ENCODE measurements at places on chromosomes 12 and 14.

DNA sequence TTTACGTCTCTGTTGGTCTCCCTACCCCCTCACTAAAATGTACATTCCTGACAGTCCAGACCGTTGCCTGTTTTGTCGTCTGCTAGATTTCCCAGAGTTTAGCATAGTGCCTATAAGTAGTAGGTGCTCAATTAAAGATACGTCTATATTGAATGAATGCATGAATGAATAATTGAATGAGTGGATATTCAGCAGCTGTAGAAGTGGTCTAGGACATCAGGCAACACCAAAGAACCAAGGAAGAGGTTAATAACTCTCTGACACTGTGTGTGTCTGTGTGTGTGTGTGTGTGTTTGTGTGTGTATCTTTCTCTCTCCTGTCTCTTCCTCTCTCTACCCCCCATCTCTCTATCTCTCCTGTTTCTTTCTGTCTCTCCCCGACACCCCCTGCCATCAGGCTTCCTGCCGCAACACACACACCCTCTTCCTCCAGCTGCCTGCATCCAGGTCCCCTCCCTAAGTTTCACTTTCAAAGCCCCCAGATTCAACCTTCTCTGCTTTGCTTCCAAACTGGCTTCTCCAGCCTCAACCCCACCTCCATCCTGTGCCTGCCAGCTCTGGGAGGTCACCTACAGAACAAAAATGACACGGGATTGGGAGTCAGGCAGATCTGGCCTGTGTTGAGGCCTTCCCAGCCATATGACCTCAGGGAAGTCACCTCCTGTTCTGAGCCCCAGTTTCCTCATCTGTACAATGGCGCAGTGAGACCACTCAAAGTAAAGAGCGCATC, 119.9 kb upstream of the NCOR2 start:
- DNase-seq: no peak

GRCh38 chr12:113469949-113470743, 1.5 kb downstream of the LHX5 start:
- no peak for DNase-seq

DNA sequence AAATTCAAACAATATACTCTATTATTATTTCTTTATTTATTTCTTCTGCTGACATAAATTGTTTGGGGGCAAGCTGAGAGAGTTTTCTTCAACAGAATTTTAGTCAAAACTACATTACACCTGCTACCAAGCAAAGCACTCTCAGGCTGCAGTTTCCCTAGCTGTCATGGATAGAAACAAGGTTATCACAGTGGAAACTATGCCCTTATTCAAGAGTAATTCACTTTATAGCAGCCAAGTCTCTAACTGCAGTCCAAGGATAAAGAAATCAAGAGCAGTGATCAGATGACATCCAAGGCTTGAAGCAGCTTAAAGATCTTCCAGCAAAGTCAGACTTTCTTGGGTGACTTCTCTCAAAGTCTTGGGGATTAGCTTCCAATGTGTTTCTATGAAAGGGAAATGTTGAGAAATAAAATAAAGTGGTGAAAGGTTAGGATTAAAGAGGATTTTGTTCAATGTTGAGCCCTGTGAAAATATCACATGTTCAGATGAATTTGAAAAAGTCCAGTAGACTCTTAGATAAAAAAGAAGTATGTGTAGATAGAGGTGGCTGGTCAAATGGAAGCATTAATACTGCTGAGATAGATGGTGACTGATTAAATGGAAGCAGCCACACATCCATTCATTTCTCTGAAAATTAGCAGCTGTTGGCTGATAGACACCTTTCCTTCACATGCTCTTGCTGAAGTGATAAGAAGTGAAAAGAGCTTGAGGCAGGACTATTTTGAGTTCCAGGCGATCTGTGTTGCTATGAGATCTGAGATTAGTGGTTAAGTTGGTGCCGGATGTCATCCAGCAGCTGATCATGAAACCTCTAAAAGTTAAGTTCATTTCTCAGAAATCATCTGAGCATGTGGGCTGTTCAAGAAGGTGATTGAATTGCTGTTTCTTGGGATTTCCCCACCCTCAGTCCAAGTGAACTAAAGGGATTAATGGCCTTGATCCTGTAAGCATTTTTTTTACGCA, 257.8 kb upstream of the BTG1 start:
- DNase-seq: no peak

GRCh38 chr14:23829736-23830471, 123.7 kb upstream of the DHRS4 start:
- peak; percentile 80 for DNase-seq

- no peak for DNase-seq
These were observed 22.3 kb downstream of the PLEKHG3 start for GRCh38 chr14:64726585-64726890.

GRCh38 chr12:124573839-124574786, 6.7 kb upstream of the NCOR2 start:
- DNase-seq: no peak

- no peak for DNase-seq
These were observed 28.5 kb upstream of the PWP1 start for GRCh38 chr12:107657133-107657532.

DNA sequence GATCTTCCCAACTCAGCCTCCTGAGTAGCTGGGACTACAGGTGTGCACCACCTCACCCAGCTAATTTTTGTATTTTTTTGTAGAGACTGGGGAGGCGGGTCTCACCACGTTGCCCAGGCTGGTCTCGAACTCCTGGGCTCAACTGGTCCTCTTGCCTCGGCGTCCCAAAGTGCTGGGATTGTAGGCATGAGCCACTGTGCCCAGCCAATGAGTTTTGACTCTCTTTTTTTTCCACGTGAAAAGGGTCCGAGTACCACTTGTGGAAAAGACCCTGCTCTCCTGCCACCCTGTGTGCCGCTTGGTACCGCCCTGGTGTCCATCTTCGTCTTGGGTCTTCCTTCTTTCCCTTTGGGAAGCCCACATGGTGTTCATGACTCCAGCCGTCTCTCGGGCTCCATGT, 17.6 kb downstream of the TEDC1 start:
- no peak for DNase-seq

DNA sequence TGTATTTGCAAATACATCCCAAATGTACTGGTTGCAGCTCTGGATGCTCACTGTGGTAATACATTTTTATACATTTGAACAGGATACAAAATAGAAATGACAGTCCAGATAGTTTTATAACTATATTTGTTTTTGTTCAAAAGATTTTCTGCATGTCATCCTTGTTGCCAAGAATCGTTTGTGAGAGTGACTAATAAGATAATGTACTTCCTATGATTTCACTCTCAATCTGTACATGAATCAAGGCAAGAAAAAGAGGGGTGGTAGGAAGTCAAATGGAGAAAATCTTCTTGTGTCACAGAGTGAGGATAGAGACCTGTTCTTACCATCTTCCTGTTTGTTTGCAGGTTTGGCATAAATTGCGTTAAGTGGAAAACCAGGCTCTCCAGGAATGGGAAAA, 13.9 kb downstream of the ARPC3 start:
- no peak for DNase-seq

GRCh38 chr12:3061059-3061458, 16.1 kb upstream of the TSPAN9 start:
- no peak for DNase-seq

DNA sequence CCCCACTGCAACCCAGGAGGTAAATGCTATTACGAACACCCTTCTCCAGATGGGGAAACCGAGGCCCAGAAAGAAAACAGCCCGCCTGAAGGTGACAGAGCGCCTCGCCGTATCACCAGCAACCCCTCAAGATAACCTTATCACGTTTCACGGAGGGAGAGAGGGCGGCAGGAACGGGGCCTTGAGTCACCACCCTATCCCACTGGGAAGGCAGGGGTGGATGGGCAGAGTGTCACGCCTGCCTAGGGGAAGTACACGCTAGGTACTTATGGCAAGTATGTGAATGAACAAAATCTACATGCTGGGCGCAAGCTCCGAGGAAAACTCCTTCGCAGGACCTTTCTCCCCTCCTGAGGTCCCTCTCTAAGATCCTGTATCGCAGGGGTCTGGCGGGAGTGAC, 17.8 kb downstream of the NCOR2 start:
- no peak for DNase-seq

DNA sequence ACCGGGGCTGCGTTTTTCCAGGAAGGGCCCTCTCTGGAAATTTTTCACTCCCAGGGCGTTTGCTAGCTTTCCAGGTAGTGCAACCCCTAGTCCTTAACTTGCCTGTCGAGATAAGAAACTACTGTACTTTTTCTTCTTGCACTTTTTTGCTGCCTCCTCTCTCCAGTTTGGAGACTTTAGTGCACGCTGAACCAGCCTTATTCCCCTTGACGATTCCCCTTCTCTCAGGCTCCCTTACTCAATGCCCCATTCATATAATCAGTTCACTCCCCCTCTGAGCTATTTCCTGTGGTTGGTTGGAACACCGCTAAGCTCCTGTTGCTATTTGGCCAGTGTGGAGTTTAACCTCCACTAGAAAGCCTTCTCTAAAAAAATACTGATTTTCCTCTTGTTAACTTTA, 682 bp downstream of the CREBL2 start:
- no peak for DNase-seq

GRCh38 chr12:122471324-122472226, 29.2 kb downstream of the ZCCHC8 start:
- DNase-seq: peak; percentile 51

DNA sequence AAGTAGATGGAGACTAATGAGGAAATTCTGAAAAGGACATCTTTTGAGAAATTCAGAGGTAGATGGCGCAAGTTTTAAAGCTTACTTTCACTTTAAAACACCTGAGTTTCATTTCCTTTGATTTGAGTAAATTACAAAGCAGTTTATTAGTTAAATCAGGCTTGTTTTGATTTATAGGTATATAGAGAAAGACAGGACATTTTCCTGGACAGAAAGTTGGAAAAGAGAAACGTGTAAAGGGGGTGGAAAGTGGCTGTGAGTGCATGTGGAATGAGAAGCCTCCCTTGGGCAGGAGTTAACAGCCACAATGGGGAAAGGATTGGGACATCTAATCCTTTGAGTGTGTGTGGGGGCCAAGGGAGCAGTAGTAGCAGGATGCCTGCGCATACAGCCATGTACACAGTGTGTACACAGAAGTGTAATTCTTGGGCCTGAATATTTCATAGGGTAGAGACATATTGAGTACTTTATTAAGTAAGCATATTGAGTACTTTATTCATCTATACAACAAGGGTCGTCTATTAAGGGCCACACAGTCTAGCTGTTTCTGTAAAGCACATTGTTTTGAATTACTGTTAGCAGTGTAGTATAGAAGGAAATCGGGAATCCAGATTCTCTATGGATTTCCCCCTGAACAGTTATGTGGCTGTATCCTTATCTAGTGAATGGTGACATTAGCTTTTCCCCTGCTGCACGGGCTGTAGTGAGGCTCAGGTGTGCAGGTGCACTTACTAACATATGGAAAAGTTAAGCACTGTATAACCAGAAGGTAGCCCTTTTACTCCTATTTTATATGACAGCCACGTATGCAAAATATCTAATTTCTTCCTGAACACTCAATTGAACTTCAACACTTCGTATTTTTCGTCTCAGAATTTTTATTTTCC, 19.1 kb downstream of the MARK3 start:
- DNase-seq: no peak

GRCh38 chr14:54976316-54976715, 50.6 kb downstream of the WDHD1 start:
- peak; percentile 68 for DNase-seq

DNA sequence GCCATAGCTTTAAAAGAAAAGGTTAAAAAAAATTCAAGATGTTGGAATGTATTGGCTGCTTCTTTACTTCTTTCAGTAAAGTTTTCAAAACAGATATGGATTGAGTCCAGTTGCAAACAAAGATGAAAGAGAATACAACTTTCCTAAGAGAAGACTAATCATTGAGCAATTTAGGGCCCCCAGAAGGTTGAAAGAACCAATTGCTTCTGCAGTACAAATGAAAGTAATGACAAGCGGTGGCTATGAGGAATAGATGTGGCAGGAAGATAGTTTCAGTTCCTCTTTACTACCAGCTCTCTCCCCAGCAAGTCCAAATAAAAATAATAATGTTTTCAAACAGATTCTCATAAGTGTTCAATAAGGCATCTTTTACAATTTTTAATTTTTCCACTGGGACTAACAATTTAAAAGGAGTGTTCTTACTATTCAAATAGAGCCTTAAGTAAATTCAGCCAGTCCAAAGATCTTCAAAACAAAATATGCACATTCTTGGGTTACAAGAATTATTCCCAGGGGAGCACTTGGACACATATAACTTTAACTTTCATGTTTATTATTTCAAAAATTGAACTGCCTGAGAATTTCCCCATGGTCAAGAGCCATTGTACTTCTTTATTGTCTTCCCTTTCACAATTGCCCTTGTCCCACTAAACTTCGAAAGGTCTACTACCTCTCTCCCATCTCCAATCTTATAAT, 62.3 kb upstream of the PPP1R12A start:
- DNase-seq: no peak

DNA sequence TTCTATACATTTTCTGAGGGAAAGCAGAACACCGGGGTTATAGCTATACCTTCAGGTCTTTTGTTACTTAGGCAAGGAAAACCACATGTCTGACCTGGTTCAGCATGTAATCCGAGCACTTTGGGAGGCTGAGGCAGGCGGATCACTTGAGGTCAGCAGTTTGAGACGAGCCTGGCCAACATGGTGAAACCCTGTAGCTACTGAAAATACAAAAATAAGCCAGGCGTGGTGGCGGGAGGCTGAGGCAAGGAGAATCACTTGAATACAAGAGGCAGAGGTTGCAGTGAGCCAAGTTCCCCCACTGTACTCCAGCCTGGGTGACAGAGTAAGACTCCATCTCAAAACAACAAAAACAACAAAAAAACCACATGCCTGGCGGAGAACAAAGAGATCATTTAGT, 177.6 kb downstream of the ACSS3 start:
- no peak for DNase-seq

- DNase-seq: no peak
These were observed 1845.8 kb upstream of the SEL1L start for GRCh38 chr14:83379436-83379835.

DNA sequence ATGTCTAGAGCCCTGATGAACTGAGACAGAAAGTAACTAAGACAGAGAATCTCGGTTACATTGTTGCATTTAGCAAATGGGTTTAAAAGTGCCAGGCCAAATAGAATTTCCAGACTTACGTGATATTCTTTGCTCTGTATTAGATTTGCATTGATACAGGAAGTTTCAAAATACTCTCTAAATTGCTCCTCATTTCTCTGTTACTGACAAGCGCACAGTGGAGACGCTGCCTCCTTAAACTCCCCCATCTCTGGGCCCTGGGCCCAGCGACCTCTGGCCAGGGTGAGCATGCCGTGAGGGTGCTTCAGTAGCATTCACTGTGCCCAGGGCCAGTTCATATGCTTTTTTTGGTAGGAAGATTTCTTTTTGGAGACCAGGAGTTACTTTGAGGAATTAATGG, 22.9 kb upstream of the EVL start:
- no peak for DNase-seq

GRCh38 chr12:68148261-68148951, 11.1 kb downstream of the IFNG start:
- no peak for DNase-seq

All from HS-5 (cell line).